ENCODE measurements at places on chromosomes 16 and 17.
A peak's percentile ranks its signal among the peaks of the same experiment; 100 is the strongest.

GRCh38 chr17:78013683-78014467 is 55.4 kb downstream of the TNRC6C start:
- peak; percentile 88 for DNase-seq

DNA sequence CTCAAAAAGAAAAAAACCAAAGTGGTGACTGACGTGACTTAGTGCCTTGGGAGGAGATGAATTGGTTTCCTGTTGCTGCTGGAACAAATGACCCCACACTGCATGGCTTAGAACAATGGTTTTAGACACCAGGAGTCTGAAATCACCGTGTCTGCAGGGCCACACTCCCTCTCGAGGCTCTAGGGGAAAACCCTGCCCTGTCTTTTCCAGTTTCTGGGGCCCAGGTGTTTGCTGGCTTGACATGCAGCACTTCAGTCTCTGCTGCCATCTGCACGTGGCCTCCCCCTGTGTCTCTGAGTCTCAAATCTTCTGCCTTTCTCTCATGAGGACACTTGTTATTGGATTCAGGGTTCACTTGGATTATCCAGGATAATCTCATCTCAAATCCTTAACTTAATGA is 323.8 kb upstream of the TNRC6C start:
- DNase-seq = no peak

DNA sequence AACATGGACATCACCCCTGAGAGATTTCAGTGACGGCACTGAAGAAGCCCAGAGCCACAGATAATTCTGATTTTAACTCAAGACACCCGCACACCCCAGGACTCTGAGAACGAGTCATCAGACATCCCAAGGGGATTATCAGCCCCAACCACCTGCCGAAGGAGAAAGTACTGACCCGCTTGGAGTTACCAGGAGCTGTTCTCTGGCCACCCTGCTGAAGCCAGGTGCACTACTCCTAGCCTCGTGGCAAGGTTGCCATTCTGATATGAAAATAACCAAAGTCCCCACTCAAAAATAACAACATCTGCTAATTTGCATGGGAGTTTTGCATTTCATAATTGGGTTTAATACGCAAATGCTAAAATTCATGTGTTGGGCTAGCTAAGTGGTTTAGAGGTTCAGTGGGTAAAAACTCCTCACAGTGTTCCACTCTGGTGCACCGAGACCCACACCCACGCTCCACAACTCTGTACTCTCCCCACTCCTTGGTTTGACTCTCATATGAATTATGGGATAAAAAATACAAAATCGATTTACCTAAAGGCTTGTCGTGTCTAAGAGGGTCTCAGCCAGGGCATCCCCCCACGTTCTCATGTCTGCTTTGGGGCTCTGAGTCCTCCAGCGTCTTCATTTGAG is 143.0 kb upstream of the NOL11 start:
- no peak for DNase-seq

DNA sequence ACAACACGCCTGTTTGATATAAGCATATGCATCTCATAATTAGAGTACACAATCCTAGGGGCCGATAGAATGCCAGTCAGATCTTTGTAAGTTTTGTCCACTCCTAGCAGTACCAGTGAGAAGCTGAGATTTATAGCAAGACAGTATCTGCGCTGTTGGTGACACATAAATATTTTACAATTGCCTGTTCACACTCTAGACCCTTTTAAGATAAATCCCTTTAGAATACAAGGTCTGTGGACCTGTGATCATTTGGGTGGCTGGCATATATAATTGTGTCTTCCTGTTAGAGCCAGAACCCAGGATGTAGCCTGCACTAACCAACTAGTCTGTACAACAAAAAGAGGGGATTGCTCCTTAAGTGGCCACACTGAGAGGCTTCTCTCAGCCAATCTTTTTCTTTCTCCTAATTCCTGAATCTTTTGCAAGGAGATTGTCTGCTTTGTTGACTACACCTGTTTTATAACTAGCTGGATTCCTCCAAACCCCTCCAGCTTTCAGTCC is 74.7 kb downstream of the WIPI1 start:
- DNase-seq = no peak

GRCh38 chr16:79876332-79876730 is 275.8 kb upstream of the MAF start:
- no peak for DNase-seq

- DNase-seq = no peak
Observed at GRCh38 chr17:16086957-16087356, 87.3 kb downstream of the TTC19 start.

DNA sequence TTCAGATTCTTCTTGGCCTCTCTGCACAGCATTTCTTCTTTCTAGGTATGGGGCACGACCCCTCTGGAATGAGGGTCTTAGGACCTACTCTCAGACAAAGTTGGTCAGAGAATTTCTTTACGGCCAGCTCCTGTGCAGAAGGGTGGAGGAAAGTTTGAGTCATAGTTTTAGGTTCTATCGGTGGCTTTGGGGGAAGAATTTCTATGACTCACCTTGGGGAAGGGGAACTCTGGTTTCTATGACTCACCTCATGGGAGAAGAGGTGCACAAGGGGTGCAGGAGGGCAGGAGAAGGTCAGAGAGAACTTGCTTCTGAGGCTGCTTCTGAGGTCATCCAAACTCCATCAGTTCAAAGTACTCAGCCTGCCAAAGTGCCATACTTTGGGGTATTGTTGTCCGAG is 2.5 kb upstream of the ABCC12 start:
- peak; percentile 59 for DNase-seq

- peak; percentile 96 for DNase-seq
Observed at GRCh38 chr16:86566601-86566965, at the start of gene FOXC2. Gene FOXC2, plus strand, starts transcription at chr16:86566829. Its CDS starts 507 bp downstream, at chr16:86567336.

DNA sequence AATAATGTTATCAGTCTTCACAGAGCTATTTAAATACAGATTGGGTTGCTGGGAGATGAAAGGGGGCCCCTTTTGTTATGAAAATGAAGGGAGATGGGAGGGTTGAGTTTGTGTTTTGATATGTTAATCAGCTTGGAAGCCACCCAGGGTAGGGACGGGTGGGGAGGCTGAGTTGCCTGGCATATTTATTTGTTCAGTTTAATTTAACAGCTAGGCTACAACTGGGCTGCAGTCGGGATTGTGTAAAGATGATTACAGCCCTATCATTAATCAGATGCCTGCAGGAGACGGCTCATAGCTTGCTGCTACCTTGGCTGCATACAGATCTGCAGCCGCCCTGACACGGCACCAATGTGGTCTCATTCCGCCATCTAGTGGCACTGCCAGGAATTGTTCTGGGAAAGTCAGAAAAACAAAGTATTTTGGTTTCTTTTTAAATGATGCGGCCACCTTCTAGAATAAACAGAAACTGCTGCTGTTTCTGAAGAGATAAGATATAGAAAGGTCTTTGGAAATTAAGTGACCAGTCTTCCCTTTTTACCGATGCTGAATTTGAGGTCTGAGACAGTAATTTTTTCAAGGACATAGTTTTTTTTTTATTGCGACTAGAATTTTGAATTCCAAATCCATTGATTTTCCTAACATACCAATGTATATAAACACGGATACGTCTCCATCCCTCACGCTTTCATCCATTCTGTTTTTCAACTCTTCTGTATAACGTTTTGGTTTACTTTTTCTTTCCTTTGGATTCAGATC is 458.0 kb upstream of the ASIC2 start:
- DNase-seq = peak; percentile 43

Data from foreskin fibroblast (primary cell).